Right ventricle myocardium superior (tissue), 1 donor: ENCODE measurements at places on chromosomes 3 and 15. TPM values are rescaled to one million over a fixed set of nuclear protein-coding genes. Genes with fewer than 3 reads are reported as not detected.

Gene ZNF80
- total RNA-seq = not detected

Gene IL17RD
- 5.0 TPM for total RNA-seq

Gene SLC2A2
- total RNA-seq = not detected

Gene SLC12A8
- 0.30 TPM for total RNA-seq

Gene TMEM41A
- total RNA-seq = 9.2 TPM

Gene ARMC8
- total RNA-seq = 32.1 TPM

Gene CLDN18
- not detected for total RNA-seq

Gene SYNPR
- not detected for total RNA-seq

Gene UCN2
- total RNA-seq = not detected

Gene CILP
- 3.5 TPM for total RNA-seq

Gene RPL29
- 594 TPM for total RNA-seq

Gene LINGO1
- total RNA-seq = 0.81 TPM

Gene EPHA3
- 3.5 TPM for total RNA-seq

Gene SLC22A13
- total RNA-seq = not detected

Gene VIPR1
- 3.4 TPM for total RNA-seq

Gene INAFM2
- total RNA-seq = 56.2 TPM

Gene CKMT1B
- 0.75 TPM for total RNA-seq

Gene ARGFX
- total RNA-seq = not detected

Gene CLPX
- 51.5 TPM for total RNA-seq

Gene SCAANT1
- total RNA-seq = not detected

Gene FBXW12
- not detected for total RNA-seq

Gene GOLGA6L7
- total RNA-seq = not detected

Gene ARPP21
- not detected for total RNA-seq

Gene MGLL
- total RNA-seq = 83.5 TPM

Gene CSPG4
- total RNA-seq = 5.2 TPM

Gene ADPRH
- total RNA-seq = 12.2 TPM

Gene FMN1
- 2.9 TPM for total RNA-seq

Gene JAGN1
- total RNA-seq = 18.8 TPM

Gene FOXL2NB
- total RNA-seq = not detected

Gene ARPIN
- 10.6 TPM for total RNA-seq

Gene SKOR1
- 0.11 TPM for total RNA-seq

Gene RLBP1
- not detected for total RNA-seq

Gene GOLGA8J
- total RNA-seq = not detected

Gene ANO10
- 9.9 TPM for total RNA-seq

Gene CHD2
- 43.5 TPM for total RNA-seq

Gene CLSTN2
- total RNA-seq = 7.8 TPM

Gene SLC35A5
- total RNA-seq = 13.7 TPM

Gene MCF2L2
- total RNA-seq = 0.51 TPM

Gene GPR160
- 0.54 TPM for total RNA-seq

Gene FAN1
- 25.1 TPM for total RNA-seq
